ENCODE measurements at places on chromosomes 5 and 9.

GRCh38 chr5:107580889-107581820 lies 89.6 kb downstream of the EFNA5 start:
- DNase-seq: no peak

- no peak for DNase-seq
Observed at GRCh38 chr5:134245101-134245604, 19.3 kb upstream of the PPP2CA start.

GRCh38 chr5:127521138-127521770 lies 3.8 kb downstream of the PRRC1 start:
- DNase-seq: no peak

DNA sequence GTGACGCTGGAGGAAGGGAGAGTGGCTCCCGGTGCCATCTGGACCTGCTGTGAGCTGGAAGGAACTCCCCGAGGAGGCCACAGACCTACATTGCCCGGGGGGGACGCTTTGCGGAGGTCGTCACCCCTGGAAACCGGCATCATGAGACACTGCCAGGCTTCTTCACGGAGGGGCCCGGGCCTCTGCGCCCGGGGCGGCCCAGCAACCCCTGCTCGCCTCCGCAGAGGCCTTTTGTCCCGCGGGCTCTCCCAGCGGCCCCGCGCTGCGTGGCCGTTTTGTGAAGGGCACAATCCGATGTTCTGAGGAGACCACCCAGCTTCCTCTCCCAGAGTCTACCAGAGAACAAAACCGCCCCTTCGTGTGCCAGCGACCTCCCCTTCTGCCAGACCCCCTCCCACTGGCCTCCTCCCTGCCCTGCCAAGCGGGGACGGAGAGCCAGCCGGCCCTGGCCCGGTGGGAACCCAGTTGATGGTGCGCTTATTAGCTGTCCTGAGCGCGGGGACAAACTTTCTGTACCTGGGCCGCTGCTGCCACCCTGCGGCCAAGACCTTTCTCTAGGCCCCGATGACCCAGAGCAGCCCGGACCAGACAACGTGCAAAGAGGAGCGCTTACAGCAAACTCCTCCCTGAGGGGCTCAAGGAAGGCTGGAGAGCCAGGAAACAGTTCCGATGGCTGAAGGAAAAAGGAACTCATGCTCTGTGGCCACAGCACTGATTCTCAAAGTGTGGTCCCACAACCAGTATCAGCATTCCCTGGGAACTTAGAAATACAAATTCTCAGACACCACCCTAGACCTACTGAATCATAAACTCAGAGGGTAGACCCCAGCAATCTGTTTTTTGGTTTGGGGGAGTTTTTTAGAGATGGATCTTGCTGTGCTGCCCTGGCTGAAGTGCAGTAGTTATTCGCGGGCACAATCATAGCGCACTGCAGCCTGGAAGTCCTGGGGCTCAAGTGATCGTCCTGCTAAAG lies 86.7 kb downstream of the SLC1A3 start:
- no peak for DNase-seq

DNA sequence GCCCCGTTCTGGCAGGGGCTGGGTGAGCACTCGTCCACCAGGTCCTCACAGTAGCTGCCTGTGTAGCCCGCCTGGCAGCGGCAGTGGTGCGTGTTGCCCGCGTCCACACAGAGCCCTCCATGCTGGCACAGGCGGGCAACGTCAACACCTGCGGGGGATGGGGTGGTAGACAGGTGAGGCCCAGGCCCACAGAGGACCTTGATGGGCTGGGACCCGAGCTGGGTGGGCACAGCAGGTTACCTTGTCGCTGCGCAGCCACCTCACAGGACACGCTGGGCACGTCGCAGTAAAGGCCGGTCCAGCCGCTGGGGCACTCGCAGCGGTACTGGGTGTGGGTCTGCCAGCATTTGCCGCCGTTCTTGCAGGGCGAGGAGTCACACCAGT lies 25.1 kb upstream of the SEC16A start:
- no peak for DNase-seq

- DNase-seq: no peak
Observed at GRCh38 chr5:63686181-63686580, 276.1 kb downstream of the HTR1A start.

GRCh38 chr5:45862763-45863162 lies 166.6 kb upstream of the HCN1 start:
- no peak for DNase-seq

- no peak for DNase-seq
Observed at GRCh38 chr5:170310256-170310926, 12.8 kb upstream of the LCP2 start.

DNA sequence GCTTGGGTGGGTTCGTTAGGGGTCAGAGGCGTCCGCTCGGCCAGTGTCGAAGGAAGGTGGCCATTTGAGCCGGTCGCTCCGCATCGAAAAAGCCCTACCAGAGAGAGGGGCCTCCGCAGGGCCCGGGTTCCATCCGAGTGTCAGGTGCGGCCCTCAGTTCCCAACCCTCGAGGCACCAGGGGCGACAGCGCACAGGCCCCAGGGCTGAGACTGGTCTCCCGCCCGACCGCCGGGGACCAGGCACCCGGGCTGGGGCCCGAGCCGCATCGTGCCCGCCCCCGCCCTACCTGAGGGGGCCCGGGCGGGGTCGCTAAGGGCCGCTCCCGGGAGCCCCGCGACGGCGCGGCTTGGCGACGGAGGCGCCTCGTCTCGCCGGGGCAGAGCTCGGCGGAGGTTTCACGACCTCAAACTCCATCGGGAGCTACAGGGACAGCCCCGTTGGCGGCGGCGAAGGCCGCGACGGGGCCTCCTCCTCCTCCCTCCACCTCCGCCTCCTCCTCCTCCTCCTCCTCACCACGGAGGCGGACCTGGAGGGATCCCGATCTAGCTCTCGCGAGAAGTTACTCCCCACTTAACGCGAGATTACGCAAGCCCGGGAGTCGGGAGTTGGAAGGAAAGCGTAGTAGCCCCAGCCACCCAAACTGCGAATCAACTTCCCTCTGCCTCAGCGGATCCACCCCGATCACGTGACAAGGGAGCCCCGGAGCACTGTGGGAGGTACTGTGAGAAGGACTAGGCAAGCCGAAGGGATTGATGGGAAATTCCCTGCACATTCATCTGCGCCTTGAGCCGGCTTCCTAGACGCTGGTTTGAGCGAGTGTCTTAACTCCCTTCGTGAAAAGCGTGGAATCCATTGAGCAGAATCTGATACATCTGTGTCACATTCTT lies at the start of gene RC3H2:
Gene RC3H2 (minus strand): TSS at position 537 of the 888 bp plus-strand sequence. CDS start 7,850 bp downstream, outside the sequence.
- peak; percentile 81 for DNase-seq

Measured in NCI-H187 treated with DMSO at 0.1 percent for 48 hours (cell line).